T-helper 9 cell (primary cell): ENCODE measurements at places on chromosomes 12 and 14.

DNA sequence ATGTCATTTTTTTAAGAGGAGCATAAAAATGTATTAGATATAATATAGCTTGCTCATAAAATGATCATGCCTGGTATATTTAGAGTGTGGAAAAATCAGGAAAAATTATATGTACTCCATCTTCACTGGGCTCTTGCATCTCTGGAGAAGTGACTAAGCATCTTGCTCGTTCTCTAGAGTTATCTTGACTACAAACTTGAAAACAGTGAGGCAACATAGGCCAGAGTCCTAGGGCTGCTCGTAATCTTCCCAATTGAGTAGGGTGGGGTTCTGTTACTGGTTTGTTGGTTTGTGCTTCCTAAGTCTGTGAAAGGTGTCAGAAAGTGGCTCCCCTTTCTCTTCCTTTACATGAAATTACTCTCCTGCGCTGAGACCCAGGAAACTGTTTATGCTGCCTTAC is 46.2 kb downstream of the AACS start:
- no peak for DNase-seq

- DNase-seq, result no peak
Measured at GRCh38 chr14:22564463-22564862, 24.6 kb downstream of the DAD1 start.

GRCh38 chr14:95097385-95097784 is 59.9 kb downstream of the DICER1 start:
- no peak for DNase-seq

DNA sequence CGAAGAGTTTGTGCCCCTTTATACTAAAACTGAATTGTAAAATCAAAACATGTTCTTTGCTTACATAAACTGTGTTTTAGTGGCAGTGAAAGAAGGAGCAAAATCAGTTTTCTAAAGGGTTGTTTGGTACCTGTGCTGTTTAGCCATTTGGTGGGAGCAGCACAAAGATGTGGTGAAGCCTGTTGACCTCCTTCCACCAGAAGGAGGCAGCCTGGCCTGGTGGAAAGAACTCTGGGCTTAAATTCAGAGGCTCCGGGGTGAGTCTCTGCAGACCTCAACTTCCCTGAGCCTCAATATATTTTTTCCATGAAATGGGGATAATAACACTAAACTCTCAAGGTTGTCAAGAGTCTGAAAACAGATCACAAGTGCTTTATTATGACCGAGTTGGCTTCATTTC is 502.5 kb downstream of the VRK1 start:
- peak; percentile 9 for DNase-seq

DNA sequence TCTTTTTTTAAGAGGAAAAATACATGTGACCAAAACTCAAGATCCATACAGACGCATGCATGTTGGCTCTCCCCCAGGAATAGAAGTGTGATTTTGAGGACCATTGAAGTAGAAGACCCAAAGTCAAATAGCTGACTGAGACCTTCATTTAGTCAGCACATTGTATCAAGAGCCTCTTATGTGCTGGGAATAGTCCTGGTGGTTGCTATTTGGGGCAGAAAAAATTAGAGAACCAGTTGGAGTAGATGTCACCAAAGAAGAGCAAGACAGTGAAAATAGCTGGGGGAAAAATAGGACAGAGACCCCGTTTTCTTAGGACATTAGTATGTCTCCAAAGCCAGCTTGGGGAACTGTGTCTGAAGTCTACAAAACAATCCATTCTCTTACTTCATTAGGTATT is 93.6 kb downstream of the PELI2 start:
- DNase-seq, result no peak

DNA sequence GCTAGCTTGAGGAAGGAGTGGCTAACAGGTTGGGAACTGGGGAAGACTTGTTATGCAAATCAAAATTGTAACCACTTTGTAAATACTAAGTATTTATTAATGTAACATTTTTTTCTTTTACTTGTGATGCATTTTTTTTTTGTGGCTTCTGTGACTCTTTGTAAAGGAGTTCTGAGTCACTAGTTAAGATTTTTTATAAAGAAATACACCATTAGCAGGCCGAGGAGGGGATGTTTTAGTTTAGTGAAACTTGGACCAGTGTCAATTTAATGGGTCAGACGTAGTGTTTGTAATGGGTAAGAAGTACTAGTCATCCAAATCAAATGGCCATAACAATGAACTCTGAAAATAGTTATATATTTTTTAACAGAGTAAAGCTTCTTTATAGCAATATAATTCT is 43.1 kb downstream of the AKAP6 start:
- DNase-seq, result no peak

DNA sequence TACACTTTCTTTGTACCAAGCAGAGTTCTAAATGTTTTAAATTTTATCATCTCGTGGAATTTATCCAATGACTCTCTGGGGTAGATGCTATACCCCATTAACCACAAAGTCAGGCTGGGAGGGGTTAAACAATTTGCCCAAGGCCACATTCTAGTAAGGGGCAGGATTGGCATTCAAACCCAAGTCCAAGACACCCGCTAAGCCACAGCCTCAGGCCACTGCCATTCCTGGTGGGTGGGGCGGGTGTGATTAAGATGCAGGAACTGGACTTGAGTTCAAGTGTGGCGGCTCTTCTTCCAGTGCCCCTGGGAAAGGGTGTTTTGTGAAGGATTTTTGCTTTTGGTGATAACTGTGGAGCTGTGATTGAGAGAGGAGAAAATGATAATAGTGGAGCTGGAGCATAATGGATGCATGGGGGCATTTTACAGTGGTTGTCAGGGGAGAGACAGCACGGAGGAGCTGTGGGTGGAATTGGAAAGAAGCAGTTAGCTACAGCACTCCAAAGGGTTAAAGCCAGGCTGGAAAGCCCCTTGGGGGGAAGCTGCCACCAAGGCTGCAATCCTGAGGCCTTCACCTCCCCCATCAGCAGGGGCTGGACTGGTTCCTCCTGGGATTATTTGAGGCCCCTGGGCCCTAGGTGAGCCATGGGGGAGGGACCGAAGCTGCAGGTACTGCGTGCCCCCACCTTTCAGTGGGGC is 1.0 kb upstream of the VRTN start:
- no peak for DNase-seq

GRCh38 chr12:85283560-85283959 is 3.5 kb downstream of the ALX1 start:
- DNase-seq, result no peak

GRCh38 chr14:26966908-26967307 is 369.1 kb upstream of the NOVA1 start:
- no peak for DNase-seq

DNA sequence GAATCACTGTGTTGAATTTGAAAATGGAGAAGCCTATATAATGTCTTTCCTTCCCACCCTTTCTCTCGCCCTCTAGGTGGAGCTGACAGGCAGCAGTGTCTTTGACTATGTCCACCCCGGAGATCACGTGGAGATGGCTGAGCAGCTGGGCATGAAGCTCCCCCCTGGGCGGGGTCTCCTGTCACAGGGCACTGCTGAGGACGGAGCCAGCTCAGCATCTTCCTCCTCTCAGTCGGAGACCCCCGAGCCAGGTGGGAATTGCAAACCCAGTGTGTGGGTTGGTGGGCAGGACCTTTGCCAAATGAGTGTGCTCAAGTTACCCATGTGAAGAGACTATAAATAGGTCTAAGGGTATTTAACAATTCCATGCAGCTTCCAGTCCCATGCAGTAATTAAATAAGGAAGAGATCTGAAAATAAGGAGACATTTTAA is 274.7 kb downstream of the EGLN3 start:
- DNase-seq, result no peak

- no peak for DNase-seq
Measured at GRCh38 chr12:48235796-48236333, 32.8 kb upstream of the OR10AD1 start.

- no peak for DNase-seq
Measured at GRCh38 chr12:85568395-85569103, 267.7 kb downstream of the RASSF9 start.

GRCh38 chr12:14635776-14636175 is 60.6 kb downstream of the GUCY2C start:
- no peak for DNase-seq

GRCh38 chr12:114167431-114167830 is 201.3 kb upstream of the RBM19 start:
- no peak for DNase-seq

- DNase-seq, result peak; percentile 13
Measured at GRCh38 chr12:71938728-71939385, at the start of gene TPH2. TSS of gene TPH2 (plus strand) at chr12:71938845. CDS start at chr12:71938987, 142 bp downstream.

DNA sequence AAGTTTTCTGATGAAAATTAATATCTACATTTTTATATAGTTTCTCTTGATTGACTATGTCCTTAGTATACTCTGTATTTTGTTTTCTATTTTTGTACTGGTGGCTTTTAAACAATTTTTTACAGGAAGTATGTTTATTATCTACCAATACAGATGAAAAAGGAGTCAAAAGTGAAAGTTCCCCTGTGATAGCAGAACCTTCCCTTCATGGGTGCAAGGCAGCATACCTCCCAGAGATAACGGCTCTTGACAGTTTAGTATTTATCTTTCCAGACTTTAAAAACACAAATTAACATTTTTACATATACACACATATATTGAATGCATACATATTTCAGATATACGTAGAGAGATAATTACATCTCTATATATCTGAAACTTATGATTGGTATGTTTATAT is 17.1 kb upstream of the FAM234B start:
- no peak for DNase-seq

- no peak for DNase-seq
Measured at GRCh38 chr14:100828031-100828769, 2.3 kb downstream of the MEG3 start.

GRCh38 chr12:94622475-94622874 is 27.9 kb downstream of the TMCC3 start:
- DNase-seq, result no peak

DNA sequence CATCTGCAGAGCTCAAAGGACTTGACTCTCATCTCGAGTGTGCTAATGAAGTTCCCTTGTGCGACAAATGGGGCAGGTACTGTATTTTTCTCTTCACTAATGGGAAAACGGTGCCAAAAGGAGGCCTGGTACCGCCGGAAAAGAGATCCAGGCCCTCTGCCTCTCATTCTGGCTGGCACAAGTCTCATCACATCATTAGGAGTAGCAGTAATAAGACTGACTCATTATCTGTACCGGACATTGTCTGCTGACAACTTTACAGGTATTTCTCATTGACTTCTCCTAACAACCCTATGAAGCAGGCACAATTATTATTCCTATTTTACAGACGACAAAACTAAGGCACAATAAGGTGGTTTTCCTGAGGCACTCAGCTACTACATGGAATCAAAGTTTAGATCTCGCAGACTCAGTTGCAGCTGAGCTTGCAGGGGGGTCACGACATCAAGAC is 668 bp downstream of the APPL2 start:
- DNase-seq, result no peak

DNA sequence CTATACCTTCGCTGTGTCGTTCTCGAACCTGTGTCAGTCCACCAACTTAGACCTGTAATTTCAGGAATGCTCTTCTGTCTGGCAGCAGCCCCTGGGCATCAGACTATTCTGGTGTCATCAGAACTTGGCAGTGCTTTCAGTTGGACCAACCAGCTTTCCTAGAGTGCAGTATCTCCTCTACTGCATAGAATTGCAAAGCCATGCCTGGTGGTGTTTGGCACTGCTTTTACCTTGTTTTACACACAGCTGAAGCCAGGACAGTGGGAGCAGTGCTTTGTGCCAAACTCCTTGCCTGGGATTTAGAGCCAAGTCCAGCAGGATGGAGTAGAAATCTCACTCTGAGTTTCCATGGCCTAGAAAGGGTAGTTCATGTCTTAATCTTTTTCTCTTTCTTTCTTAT is 1.5 kb downstream of the FLVCR2 start:
- DNase-seq, result no peak

GRCh38 chr14:88188745-88189416 is 134.2 kb downstream of the KCNK10 start:
- no peak for DNase-seq

DNA sequence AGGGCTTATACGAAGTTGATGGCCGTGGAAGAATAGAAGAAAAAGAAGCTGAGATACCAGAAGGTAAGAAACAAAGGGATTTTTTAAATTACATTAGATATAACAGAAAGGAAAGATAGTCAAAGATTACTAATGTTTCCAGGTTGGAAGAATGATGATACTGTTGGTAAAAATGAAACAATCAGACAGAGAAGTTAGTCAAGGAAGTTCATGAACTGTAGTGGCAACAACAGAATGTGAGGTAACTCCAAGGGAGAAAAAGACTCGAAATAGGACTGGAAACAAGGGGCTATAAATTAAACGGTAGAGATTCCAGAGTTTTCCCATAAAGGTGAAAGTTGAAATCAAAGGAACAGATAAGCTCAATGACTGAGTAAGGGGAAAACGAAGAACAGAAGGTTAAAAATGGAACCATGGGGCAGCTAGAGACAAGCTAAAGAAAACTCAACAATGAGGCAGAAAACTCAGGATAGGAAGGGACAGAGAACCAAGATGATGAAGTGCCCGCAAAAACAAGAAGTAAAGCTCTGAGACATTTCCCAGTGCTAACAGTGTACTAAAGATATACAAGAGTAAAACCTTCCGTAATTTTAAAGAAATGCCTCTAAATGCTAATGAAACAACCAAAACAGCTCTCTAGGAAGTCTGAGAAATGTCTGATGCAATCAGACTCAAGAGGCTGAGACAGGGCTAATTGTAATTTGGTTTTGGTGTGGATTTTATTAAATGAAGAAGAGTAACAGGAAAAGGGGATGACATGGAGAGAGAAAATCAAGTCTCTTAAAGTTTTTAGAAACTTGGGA is 70.0 kb downstream of the PPP2R5E start:
- DNase-seq, result no peak

DNA sequence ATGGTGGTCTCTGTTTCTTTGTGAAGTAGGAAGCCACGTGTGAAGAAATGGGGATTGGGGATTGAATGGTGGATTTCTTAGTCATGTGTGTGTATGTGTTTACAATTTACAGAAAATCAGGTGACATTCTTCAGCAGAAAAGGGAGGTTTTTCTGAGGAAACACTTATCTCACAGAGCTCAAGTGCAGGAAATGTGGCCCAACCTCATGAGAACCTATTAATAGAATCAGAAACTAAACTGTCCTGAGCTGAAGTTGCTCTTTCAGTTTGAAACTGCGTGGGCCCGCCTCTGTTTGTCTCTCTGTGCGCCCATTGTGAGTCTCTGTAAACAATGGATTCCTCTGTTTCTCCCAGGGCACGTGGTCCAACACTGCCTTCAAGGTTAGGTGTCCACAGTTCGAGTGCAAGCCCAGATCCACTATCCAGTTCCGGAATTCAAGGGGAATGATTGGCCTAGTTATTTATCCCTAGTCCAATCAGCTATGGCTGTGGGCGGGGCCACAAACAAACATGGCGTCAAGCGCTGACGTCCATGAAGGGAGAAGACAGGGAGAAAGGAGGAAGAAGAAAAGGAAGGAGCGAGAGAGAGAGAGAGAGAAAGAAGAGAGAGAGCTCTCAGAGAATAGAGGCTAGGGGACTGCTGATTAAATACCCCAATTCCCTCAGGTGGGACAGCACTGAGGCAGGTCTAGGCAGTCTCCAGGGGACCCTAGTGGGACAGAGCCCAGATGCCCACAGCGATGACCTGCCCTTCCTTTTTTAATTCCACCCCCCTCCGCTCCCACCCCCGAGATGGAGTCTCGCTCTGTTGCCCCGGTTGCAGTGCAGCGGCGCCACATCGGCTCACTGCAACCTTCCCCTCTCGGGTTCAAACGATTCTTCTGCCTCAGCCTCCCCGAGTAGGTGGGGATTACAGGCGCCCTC is 31.4 kb upstream of the C12orf76 start:
- peak; percentile 55 for DNase-seq

- no peak for DNase-seq
Measured at GRCh38 chr12:44511289-44511688, 364.8 kb downstream of the NELL2 start.
